AG09319 (cell line): ENCODE measurements at places on chromosomes 3 and 15.

DNA sequence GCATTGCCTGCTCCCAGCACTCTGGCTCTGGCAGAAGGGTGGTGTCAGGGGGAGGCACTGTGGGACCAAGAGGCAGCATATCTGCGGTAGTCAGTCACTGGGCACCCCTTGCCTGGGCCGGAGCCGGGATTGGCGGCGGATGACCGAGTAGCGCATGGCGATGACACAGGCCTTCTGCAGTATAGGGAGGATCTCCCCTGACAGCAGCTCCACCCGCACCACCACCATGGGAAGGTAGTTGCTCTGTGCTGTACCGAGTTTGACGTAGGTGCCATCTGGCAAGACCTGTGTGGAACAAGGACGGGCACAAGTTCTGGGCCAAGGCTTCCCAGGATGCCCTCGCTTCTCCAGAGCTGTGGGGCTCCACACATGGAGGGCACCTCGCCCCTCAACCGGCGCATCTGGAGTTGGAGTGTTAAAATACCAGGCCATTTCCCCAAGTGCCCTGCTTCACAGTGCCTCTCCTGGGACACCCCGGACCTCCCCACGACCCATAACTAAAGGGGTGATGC, 6.6 kb downstream of the ACOX2 start:
- DNase-seq, result no peak

- DNase-seq, result no peak
Observed at GRCh38 chr3:23665741-23666140, 140.0 kb upstream of the UBE2E1 start.

DNA sequence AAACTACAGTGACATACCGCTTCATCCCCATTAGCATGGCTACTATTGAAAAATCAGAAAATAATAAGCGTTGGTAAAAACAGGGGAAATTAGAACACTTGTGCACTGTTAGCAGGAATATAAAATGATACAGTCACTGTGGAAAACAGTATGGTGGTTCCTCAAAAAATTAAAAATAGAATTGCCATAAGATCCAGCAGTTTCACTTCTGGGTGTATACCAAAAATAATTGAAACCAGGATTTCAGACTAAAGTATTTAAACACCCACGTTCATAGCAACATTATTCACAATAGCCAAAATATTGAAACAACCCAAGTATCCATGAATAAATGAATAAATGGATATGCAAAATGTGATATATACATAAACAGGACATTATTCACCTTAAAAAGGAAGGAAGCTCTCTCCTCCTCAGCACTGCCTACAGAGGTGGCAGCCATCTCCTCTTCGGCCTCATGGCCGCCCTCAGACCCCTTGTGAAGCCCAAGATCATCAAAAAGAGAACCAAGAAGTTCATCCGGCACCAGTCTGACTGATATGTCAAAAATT, 34.1 kb downstream of the NGLY1 start:
- DNase-seq, result no peak

- no peak for DNase-seq
Observed at GRCh38 chr3:155853214-155854140, 750 bp downstream of the SLC33A1 start.

- no peak for DNase-seq
Observed at GRCh38 chr3:102450976-102451375, 16.2 kb downstream of the ZPLD1 start.

DNA sequence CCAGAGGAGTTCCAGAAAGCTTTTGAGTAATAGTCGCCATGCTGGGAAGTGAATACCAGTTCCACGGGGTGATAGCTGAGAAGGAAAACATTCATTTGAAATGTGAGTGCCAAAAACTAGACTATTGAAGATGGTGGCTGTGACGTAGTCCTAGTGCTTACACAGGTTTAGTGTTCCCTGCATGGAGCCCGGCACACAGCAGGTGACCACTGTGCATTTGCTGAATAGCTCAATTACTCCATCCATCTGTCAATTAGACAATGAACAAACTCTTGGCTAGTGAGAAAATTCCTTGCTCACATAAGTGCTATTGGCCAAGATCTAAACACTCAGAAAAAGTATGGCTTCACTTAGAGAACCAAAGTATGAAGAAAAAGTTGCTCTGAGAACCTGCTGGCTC, 448.1 kb upstream of the WNT5A start:
- no peak for DNase-seq

DNA sequence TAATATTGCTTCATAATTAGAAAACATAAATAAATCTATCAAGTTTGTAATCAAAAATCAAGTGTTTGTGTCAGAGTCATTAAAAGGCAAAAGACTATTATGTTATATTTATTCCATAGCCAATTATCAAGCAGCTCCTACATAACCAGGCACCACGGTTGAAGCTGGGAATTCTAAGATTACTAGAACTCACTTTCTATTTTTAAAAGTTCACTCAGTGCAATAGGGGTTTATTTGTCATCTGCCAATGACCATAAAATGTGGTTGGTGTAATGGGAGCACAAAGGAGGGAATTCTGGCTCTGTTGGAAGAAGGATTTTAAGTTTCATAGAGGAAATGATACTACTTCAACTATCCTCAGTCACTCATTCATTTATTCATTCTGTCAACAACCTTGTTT, 57.7 kb downstream of the TRIM69 start:
- no peak for DNase-seq

GRCh38 chr3:14962762-14963161, 15.4 kb downstream of the NR2C2 start:
- no peak for DNase-seq

- no peak for DNase-seq
Observed at GRCh38 chr15:69095274-69095673, 65.2 kb upstream of the GLCE start.
